ENCODE measurements at places on chromosomes 5 and 9.

DNA sequence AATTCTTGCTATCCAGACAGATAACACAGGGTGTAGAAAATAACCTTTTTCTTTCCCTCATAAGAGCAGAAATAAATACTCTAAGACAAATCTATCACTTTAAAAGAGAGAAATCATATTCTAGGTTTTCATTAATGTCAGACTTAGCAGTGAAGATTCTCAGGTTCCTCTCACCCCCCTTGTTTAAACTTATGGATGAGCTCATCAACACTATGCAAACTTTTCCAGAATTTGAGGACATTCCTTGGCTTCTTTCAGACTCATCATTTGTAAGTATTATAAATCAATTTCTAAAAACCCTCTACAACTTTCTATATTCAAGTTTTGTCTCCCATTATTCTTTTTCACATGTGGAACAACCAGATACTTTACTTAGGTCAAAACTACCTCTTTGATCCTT, 374.9 kb upstream of the TRPC7 start:
- no peak for DNase-seq

DNA sequence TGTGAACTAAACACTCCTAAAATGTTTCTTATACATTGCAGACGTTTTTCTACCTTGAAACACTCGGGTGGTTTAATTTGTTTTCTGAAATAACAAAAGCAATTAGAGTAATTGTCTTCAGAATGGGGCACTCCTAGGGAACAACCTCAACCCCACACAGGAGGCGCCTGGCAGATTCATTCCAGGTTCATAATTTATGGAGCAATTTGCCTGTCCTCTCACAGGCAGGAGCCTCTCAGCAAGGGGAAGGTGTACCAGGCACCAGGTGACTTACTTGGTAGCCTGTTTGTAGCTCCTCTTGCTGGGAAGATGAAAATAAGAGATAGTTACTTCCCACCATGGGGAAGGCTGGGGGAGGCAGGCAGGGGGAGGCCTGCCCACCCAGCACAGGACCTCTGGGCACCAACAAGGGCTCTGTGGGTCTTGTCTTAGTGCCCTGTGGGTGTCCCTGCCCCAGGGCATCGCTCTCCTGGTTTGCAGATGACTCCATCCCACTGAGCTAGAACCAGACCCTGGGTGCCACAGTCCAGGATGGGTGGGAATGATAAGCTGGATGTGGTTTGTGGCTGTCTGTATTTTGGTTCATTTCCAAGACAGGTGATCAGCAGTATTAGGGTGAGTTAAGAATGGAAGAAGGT, 144.4 kb downstream of the FSTL4 start:
- no peak for DNase-seq

DNA sequence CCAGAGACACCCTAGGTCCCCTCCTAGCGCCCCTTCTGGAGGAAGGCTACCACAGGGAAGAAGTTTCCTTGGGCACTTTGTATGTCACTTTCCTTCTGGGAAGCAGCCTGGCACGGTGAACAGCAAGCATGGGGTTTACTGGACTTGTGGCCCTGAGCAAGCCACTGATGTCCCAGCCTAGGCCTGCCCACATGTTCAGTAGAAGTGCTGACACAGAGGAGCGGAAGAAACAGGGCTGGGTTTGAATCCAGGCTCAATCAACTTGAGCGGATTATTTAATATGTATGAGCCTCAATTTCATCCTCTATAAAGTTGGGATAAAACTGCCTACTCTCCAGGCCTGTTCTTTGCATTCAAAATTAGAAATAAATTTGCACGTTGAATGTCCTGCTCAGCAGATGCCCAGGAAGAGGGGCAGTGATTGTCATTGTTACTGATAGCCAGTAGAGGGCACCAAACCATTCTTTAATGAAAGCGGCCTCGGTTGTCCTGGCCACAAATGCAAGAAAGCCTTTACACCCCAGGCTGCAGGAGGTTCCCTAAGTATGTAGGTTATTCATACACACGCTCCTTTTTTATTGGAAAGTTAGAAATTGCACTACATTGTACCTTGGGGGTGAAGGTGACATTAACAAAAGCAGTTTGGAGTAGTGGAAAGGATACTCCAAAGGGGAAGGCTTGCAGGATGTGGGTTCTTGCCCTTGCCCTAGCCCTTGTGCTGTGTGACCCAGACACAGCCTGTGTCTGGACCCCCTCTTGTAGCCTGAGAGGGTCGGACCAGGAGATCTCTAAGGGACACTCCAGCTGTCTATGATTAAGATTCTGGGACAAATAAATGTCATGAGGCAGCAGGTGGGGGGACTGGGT, 13.4 kb upstream of the XPA start:
- no peak for DNase-seq

- DNase-seq, result no peak
Measured at GRCh38 chr9:15831384-15831783, 278.5 kb downstream of the CCDC171 start.

DNA sequence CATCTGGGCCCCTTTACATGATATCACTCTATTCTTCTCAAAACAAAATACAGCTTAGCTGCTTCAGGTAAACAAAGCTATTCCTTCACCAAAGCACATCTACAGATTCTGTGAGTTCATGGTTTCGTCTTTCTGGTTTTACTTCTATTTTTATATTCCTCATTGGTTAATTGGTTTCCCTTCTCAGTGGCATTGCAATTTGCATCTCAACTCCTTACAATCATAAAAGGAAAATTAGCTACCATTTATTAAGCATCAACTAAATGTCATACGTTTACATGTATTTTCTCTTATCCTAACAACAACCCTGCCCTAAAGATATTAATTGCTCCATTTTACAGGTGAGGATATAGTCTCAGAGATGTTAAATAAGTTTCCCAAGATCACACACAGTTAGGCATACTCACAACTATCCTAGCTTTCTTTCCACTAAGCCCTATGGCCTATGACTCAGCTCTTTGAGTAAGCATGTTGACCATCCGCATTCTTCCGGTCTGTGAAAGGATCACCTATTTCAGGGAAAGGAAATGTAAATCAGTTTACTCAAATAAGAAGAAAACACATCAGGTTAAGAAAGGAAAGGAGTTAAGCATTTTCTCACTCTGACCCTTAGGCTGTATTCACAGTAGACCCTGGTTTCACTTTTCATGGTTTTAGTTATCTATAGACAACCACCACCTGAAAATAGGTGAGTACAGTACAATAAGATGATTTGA, 146.1 kb downstream of the CAAP1 start:
- no peak for DNase-seq

DNA sequence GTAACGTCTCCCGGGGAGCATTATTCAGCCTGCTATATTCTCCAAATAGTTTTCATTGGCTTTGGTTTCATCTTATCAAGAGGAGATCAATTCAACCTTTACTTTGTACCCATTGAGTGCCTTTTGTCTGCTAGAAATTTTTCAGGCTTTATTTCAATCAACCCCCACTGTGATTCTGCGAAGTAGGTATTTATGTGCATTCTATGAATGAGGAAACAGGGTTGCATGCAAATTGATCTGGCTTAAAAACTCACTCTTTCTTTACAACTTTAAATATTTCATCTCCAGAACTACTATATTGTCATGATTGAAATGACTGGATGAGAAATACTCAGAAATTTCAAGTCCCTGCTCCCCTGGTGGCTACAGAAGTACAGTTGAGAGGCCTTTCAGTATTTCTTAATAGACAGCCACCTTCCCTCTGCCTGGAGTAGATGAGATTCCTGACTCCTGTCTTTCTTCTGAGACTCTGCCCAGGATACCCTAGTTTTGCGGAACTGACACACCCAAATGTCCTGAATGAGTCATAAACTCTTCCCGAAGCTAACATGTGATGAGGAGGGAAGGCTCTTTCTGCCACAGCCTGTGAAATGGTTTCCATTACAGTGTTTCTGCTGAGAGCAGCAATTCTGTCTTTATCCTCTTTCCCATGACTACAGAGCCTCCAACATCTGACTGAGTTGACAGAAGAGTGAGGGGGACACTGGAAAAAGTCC, 52.6 kb upstream of the TNC start:
- no peak for DNase-seq

GRCh38 chr9:112174965-112175795, at the start of gene SUSD1:
Gene SUSD1, minus strand, starts transcription at chr9:112175297. Its CDS starts 62 bp downstream, at chr9:112175235.
- DNase-seq, result no peak

DNA sequence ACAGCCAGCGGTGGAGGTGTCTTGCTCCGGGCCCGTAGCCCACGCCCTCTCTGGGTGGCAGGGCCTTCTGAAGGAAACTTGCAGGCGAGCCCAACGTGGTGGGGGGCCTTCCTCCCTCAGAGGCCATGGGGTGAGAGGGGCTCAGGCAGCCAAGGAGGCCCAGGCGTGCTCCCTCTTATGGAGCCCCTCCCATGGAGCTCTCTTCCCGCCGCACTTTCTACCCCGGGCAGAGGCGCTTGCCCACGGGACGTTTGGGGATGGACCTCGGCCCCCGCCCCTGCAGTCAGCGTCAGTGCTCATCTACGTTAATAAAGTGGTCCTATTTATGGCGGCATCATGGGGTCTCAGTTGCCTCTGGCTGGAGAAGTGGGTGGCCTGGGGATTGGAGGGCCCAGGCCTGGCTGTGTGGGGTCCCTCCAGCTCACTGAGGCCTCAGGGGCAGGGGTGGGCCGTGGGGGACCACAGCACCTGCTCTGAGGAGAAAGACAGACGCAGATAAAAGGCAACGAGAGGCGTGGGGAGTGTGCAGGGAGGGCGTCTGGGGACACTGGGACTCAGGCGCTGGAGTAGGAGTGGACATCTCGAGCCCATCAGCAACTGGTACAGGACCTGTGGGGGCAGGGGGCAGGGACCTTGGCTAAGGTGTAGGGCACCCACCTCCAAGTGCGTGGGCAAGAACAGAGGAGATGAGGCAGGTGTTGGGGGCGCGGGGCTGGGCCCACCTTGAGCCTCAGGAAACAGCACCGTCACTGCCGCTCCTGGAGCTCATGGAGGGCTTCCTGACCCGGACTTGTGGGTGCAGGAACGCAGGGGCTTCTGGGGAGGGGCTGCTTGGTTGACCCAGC, 33.8 kb downstream of the FAM163B start:
- no peak for DNase-seq

- no peak for DNase-seq
Measured at GRCh38 chr5:139137697-139138096, 60.5 kb downstream of the SIL1 start.

- DNase-seq, result no peak
Measured at GRCh38 chr5:67431191-67431590, 234.6 kb upstream of the CD180 start.

GRCh38 chr5:124660229-124661093, 86.0 kb downstream of the ZNF608 start:
- no peak for DNase-seq

- DNase-seq, result no peak
Measured at GRCh38 chr9:27117489-27118135, 8.6 kb downstream of the TEK start.

GRCh38 chr9:13279284-13280141, at the start of gene MPDZ:
Gene MPDZ, minus strand, starts transcription at chr9:13279692. Its CDS starts 29,377 bp downstream, at chr9:13250315.
- DNase-seq, result peak; percentile 53

- no peak for DNase-seq
Measured at GRCh38 chr5:170562875-170563228, 59.0 kb downstream of the KCNIP1 start.

- DNase-seq, result no peak
Measured at GRCh38 chr9:120865809-120866208, 11.2 kb downstream of the PHF19 start.

DNA sequence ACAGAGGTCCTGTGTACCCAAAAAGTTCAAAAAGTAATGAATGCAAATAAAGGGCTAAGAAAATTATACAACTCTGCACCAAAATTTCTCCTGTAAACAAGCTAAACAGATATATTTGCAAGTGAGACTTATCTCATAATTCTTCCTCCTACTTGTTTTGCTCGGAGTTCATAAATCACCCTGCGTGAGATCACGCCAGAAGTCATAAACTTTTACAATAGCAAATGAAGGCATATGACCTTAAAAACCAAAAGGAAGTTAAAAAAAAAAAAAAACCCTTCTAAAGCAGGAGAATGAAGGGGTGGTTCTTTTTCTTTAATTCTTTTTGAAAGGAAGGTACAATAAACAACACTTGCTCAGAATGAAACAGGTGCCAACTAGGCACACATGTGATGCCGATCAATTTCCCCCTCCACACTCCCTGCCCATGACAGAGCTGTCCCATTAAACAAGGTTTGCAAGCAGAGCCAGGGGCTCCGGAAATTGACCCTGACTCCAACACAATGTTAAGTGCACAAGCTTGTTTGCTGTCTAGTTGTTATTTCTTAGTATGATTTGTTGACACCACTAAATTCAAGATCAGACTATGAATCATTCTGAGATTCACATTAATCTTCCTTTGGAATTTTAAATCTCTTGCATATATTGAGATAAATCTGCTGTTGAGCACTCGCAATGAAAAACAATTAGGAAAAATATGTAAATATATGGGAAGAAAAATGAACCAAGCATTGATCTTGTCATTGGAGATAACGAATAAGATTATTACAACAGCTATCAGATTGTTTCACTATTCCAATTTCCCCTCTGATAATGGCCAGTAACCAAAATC, 46.3 kb downstream of the DROSHA start:
- DNase-seq, result no peak

GRCh38 chr5:57349214-57349613, 133.4 kb downstream of the ACTBL2 start:
- DNase-seq, result no peak

- no peak for DNase-seq
Measured at GRCh38 chr9:107650321-107650720, 160.8 kb upstream of the KLF4 start.

DNA sequence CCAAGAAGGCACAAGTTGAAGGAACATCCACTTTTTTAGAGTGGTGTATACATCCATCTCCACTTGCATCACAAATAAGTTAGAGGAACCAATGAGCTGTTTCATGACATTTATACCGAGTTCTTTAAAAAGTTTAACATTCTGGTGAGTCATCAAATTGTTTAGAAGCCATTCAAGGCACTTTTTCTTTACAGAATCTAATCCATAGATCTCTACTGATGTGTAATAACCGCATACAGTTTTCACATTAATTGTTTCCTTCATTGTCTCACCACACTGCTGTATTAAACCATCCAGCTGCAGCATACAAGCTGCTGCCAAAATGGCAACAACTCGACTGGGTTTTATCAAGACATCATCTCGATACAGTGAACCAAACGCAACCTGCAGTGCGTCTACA, 744 bp downstream of the GMCL2 start:
- no peak for DNase-seq

DNA sequence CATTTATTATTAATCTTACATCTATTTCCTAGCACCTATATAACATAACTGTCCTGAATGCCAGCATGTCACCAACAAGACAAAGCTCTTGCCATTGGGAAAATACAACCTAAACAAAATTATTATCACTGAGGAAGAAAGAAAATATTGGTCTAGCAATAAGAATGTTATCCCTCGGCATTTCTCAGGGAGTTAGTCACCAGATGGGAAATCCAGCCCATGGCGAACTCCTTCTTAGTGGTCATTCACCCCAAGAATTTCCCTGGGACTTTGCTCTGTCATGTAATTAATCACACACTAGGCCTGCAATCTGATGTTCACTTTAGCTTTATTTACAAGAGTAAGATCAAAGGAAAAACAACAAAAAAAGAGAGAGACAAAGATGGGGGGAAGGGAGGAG, 56.1 kb upstream of the TAS2R1 start:
- DNase-seq, result no peak
